ENCODE measurements at places on chromosomes 5 and 9. TPM values are rescaled to one million over a fixed set of nuclear protein-coding genes. Genes with fewer than 3 reads are reported as not detected.

Gene ANKRD34B
- 2.9 TPM for total RNA-seq

Gene CBY3
- 2.3 TPM for total RNA-seq

Gene TAF11L5
- not detected for total RNA-seq

Gene SPAAR
- total RNA-seq = not detected

Gene SET
- total RNA-seq = 949 TPM

DNA sequence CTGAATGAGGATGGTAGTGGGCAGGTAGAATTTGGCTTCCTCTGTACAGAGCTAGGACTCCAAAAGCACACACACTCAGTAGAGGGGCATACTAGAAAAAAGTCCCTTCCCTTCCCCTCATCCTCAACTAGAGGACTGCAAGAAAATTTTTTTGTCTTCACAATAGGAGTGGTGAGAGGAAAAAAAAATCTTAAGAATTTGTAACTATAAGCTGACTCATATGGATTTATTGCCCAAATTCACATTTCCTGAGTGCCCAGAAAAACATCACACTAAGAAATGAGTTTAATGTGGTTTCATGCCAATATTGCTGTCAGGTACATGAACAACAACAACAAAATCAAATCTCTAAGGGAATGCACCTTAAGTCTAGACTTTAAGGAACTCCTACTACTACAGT, 43.7 kb downstream of the RANBP6 start:
- DNase-seq = no peak

DNA sequence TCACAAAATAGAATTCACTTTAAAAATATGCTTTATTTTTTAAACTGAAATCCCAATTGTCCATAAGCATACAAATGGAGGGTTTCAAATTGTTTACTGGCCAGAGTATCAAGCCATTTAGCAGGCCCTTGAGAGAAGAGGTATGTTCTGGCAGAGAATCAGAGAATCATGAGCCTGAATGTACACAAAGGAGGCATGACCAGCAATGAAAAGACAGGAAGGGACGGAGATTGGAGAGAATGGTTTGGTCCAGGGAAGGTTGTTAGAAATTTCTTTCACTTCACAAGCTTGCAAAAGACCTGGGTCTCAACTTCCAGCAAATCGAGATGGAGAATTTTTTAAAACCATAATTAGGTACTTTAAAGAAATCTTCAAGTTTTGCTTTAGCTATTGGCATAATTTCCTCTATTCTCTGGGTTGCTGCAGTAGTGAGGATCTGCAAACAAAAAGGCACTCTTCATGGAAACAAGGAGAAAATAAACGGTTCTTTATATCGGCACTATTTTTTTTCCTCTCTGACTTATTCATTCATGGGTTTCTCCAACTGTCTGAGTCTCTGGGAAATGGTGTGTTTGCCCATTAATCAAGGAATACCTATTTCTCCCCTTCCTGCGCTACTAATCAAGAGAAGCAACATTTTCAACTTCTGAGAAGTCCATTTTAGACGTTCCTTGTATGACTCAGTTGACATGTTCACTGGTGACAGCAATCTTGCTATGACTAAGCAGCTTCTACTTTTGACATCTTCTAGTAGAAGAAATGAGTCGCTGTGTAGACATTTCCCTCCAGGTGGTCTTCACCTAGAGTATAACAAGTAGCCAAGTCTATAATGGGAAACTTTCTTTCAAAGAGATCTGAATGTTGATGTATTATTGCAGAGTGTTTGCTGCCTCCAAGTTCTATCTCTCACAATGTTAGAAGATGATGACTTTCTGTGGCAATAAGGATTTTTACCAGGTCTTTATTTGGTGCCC, 23.1 kb upstream of the ERCC6L2 start:
- DNase-seq = no peak

GRCh38 chr5:35345222-35345621, 114.9 kb upstream of the PRLR start:
- peak; percentile 35 for DNase-seq

GRCh38 chr9:124450241-124450924, at the start of gene ADGRD2:
TSS of gene ADGRD2 (plus strand) at chr9:124450451. CDS start at chr9:124451667, 1,216 bp downstream.
- DNase-seq = peak; percentile 94

DNA sequence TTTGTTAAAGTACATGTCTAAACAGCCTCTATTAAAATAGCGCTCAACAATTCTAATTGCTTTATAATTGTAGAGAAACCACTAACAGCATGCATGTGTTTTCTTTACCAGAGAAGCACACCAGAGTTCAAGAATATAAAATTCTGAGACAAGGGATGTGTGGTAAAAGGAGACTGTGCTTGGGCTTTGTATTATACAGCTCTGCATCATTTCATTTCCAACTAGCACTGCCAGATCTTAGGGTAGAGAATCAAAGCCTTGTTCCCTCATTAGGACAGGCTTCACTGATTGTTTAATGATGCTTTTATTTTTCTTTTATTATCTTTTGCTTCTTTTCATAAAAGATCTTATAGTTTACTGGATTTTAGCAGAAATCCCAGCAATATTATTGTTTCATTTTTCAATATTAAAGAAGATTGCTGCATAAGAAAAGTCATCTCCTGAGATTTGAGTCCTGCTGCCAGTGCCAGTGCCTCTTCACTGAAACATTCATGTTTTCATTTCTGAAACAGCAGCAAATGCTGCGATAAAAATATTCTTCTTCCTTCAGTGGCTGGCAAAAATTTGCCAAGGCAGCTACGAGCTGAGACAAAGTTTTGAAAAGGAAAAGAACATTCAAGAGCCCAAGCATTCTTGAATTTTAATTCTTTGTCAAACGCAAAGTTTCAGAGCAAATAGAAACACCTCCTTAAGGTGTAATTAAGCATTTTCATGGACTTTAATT, 491.0 kb upstream of the PIK3R1 start:
- no peak for DNase-seq

GRCh38 chr9:98864281-98865174, 57.1 kb downstream of the GALNT12 start:
- DNase-seq = no peak

GRCh38 chr9:36217256-36217968, 26.7 kb downstream of the CLTA start:
- no peak for DNase-seq

GRCh38 chr5:80010754-80011392, 19.8 kb upstream of the MTX3 start:
- no peak for DNase-seq

DNA sequence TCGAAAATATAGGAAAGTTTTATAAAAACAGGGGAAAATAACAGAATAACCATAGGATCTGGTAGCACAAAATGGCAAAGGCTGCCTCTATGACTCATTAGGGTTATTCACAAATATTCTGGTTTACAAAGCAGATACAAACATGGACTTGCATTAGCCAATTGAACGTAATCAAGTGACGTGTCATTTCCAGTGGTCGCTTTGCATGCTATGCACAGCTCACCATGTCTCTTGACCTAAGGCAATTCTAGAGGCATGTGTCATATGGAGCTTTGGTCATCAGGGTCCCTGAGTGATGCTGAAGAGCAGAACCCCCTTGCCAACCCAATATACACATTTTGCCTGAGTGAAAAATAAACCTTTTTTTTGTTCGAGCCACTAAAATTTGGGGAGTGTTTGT, 158.8 kb downstream of the TMEM161B start:
- no peak for DNase-seq

DNA sequence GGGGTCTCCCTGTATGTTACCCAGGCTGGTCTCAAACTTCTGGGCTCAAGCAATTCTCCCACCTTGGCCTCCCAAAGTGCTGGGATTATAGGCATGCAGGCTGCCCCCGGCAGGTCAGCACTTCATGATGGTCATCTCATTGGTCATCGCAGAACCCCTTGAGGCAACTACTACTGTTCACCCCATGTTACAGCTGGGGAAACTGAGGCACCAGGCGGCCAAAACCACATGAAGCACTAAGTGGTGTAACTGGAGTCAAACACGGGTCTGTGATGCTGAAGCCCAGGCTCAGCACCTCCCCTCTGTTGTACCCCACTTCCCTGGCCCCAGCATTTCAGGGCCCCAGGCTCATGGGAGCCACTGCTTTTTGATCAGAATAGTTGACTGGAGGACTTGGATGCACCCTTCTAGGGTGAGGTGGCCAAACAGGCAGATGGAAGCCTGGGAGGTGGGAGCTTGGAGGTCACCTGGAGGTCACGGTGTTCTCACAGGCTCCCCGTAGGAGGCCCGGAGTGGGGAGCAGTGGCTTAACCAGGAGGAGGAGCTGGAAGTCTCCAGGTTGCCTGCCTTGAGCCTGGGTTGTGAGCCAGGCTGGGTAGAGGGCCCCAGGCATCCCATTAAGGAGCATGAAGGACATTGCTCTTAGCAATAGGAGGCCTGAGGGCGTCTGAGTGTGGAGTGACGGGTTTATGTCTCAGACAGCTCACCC, 57.3 kb upstream of the RPL26L1 start:
- peak; percentile 24 for DNase-seq

GRCh38 chr5:135561266-135561665, 17.5 kb downstream of the CXCL14 start:
- no peak for DNase-seq

DNA sequence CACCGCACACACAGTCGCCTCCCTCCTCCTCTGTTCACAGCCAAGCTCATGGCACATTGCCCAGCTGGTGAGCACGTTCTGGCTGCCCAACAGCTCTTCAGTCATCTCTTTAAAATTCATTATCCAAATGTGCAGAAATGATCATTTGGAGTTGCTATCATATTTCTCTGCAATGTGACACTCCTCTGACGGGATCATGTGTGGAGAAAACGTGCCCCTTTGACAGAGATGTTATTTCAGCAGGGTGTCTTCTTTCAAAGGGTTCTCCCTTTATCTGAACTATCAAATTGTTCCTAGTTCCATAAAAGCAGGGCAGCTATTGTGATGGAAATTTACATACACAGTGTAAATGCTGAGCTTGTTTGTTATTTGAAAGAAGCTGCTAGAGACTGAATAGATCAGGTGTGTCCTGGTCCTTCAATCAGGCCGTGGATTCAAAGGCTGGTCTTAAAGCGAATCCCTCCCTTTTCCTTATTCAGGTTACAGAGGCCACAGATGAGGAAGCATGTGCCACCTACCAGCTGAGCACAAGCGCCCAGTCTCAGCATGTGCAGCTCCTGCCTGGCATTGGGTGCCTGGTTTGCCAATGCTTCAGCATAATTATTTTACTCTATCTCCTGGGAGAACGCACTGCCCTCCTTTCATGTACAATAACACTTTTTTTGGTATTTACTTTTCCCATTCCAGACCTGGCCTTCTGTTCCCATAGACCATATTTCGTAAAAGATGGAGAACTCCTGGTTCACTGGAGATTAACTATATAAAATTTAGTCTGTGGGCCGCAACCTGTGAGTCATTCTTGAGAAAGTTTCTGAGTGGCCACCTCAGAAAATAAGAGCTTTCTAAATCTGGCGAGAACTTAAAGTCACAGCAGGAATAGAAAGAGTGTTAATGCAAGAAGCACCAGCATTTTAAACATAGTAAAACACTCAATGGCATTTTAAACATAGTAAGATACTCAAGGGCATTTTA, 433.7 kb downstream of the ENC1 start:
- peak; percentile 38 for DNase-seq

DNA sequence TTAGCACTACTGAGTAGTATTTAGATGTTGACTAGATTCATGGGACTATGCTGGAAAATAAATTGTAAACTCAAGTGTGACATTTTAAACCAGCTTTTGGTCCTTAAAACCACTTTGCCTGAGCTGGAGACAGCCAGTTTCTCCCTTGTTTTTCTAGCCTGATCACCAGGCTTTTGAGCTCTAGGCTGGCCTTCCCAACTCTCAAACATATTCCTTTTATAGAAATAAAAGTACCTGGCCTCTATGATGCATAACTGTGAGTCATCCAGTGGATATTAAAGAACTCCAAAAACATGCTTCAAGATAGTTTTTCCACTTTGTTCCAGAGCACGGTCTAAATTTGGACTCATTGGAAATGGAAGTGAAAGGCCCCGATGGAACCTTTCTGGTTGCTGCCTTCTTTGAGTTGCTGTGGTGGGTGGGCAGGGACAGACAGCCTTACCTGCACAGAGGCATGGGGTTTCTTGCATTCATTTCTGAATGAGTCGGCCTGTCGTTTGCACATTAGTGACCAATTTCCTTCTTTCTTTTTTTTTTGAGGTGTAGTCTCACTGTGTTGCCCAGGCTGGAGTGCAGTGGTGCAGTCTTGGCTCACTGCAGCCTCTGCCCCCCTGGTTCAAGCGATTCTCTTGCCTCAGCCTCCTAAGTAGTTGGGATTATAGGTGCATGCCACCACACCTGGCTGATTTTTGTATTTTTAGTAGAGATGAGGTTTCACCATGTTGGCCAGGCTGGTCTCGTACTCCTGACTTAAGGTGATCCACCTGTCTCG, 43.1 kb downstream of the TRIO start:
- no peak for DNase-seq

- DNase-seq = no peak
These were observed 159.6 kb upstream of the ANKH start for GRCh38 chr5:15031180-15031579.

DNA sequence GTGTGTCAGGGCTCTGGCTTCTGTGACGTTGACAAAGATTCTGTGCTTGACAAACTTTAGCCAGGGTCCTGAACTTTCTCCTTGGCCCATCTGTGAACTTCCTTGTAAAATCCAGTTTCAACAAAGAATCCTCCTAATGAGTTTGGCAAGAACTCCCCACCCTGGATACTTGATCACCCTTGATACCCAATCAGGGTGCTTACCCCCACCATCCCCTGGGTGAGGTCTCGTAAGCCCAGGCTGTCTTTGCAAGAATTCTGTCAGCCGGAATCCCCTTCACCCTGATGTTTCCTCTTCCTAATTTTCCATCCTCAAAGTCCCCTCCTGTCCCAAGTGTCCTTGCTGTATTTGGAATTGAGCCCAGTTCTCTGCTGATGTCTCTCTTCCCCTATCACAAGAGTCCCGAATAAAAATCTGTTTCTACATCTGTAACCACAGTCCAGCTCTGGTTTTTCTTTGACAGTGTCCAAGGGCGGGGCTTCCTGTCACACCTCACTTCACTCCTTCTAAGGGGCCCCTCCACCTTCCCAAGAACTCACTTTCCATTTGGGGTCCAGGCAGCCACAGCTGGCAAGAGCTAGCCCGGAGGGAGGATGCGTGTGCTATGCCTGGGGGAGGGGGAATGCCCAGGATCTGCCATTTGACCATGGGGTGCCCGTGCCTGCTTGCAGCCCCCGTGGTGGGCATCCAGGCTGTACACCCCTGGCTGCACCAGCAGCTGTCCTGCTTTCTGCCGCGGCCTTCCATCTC, 2.7 kb upstream of the CARD19 start:
- DNase-seq = no peak

Measured in GM23338 (cell line).